Right ventricle myocardium superior (tissue), 1 donor: ENCODE measurements at places on chromosomes 6 and 20. TPM values are rescaled to one million over a fixed set of nuclear protein-coding genes. Genes with fewer than 3 reads are reported as not detected.

DNA sequence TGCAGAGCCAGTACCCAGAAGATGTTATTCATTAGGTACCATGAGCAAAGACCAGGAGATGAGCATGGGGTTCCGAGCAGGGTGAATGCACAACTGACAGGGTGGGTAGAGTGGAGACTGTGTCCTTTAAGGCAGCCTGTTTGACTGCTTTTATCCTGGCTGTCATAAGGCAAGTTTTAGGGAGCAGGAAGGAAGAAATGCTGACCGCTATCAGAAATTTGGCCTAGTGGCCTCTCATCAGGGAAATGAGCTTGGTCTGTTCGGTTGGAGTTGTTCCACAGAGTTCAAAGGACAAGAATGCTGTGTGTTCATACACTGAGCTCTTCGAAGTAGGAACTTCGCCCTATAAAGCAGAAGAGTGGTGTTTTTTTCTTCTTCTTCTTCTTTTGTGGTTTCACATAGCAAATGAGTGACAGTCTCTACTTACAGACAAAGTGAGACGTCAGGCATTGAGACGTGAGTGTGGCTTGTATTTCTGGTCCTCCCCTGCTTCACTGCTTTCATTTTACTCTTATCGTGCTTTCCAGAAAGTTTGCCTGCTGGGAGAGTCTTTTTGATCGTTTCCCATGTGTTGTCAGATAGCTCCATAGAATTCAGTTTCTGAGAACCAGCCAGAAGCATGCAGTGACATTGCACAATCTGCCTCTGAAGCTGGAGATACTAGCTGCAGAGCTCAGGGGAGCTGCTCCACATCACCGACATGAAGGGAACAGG is at the start of gene CASS4:
Gene CASS4 (plus strand): TSS at position 502 of the 714 bp plus-strand sequence. CDS start 199 bp downstream, at position 701.
- no peak for DNase-seq

- peak; percentile 68 for DNase-seq
Observed at GRCh38 chr20:38190936-38191371, 25.9 kb upstream of the TGM2 start.

DNA sequence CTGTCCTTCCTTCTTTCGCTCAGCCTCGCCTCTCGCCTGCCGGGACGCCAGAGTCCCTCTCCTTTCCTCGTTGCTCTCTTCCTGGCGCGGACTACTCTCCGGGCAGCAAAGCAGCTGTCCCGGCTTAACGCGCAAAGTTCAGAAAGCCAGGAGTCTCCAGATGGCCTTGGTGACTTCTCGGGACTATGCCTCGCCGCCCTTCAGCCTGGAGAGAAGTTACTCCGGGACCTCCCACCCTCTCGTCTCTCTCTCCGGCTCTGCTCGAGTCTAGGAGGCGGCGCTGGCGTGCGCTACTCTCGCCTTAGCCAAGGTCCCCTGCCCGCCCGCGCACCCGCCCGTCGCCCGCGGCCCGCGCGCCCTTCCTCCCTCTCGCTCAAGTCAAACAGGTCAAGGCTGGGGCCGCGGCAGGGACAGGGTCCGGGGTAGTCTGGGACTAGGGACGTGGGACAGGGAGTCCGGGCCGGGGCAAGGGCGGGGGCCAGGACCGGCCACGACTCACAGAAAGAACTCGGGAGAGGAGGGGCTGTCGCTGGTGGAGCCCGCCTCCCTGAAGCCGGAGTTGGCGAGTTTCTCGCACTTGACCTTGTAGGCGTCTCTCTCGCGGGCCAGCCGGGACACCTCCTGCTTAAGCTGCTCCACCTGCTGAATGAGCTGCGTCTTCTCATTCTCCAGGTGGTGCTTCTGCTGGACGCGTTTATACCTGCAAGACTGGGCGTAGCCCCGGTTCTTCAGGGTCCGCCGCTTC is 1.5 kb downstream of the MAFB start:
- peak; percentile 85 for DNase-seq

DNA sequence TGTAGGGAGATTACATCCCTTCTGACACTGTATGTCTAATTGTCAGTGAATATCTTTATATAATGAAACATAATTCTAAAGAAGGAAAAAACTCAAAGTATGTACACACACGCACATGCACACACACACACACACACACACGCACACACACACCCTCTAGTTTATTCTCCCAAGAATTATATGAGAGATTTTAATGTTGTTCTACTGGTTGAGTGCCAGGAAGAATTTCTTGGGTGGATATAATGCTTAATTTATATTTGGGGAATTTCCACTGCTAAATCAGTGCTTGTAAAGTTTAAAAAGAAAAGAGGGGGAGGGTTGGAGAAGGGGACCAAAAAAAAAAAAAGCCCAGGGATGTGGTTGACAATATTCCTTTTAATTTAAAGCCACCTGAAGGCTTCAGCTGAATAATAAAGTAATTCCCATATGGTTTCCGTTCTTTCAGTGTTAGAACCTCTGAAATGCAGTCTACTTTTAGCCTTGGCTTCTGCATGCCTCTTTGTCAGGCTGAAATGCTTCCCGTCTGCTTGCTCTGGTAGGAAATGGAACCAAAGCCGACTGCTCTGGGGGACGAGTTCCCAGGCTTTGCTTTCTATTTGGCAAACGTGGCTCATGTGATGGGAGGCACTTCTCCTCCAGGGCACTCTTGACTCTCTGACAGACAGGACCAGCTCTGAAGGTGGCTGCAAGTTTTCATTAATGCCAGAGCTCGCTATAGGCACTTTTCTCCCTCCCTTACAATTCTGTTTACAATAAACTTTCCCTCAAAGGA is 225.4 kb downstream of the PRL start:
- DNase-seq = peak; percentile 44

Gene EYA4
- total RNA-seq = 20.4 TPM

Gene XKR7
- total RNA-seq = not detected
